ENCODE measurements at places on chromosomes 12 and 14.
A peak's percentile ranks its signal among the peaks of the same experiment; 100 is the strongest.

DNA sequence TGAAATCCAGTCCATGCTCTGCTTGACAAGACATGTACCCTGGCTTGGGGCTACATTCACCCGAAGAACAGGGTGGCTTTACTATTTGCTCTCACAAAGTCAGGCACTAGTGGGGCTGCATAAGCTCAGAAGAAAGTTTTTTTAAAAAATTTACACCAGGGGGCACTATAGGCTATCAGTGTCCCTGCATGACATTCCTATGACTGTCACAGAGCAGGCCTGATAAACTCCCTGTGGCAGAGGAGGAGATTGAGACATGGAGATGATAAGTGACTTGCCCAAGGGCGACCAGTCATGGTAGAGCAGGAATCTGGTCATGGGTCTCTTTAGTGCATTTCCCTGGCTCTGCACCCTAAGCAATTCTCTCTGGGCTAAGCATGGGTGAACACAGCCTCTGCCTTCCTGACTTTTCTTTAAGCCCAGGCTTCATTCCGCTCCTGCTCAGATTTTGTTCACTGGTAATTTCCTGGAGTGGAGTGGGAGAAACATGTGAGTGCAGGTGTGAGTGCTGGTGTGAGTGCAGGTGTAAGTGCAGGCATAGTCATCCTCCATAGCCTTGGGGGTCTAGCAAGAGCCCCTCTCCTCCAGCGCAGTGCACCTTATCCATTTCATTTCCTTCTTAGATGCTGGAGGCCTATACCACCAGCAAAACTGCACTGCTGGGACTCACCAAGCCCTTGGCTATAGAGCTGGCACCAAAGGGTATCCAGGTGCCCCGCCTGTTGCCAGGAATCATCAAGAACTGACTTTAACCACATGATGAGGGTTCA is 91.6 kb downstream of the DHRS2 start:
- peak; percentile 6 for DNase-seq

DNA sequence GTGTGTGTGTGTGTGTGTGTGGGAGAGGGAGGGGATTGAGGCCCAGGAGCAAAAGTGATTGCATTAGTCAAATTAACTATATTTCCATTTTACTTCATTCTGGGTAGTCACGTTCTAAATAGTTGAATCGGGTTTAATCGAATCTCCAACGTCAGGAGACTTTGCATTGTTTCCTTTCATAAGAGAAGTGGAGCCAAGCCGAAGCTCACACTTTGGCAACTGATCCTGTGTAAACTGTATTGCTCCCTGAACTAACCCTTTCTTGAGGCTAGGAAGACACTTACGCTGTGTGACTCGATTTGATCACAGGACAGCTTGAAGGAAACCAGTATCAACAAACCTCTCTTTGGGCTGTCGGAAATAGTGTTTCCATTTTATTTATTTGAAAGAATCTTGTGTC is 363.4 kb upstream of the ATP2B1 start:
- DNase-seq: no peak

DNA sequence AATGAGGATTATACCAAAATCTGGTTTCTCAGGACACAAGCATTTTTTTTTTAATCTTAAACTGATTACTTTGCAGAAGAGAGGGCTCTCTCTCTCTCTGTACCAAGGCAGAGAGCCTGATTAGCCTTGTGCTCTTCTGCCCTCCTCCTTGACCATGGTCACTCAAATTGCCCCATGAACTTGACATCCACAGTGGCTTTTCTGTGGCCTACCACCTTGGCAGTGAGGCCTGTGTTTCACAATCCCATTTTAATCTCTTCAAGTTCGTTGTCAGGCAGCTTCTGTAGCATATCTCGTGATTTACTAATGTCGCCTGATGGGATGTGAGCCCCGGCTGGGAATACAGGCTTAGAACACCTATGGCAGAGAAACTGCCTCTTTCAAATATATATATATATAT is 30.7 kb upstream of the PWP1 start:
- DNase-seq: no peak

GRCh38 chr14:96590190-96590864 is 88.1 kb downstream of the PAPOLA start:
- DNase-seq: no peak

DNA sequence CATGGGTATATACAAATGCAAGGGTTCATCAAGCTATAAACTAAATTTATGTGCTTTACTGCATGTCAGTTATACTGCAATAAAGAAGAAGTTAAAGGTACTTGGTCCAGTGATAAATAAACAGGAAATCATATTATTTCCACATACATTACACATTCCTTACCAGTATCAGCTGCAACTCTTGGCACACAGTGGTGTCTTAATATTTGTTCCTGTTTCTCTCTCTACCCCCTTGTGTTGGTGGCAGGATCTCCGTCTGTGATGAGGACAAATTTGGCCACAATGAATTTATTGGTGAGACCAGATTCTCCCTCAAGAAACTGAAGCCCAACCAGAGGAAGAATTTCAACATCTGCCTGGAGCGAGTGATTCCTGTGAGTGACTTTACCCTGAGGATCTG is 19.2 kb upstream of the OAS1 start:
- no peak for DNase-seq

DNA sequence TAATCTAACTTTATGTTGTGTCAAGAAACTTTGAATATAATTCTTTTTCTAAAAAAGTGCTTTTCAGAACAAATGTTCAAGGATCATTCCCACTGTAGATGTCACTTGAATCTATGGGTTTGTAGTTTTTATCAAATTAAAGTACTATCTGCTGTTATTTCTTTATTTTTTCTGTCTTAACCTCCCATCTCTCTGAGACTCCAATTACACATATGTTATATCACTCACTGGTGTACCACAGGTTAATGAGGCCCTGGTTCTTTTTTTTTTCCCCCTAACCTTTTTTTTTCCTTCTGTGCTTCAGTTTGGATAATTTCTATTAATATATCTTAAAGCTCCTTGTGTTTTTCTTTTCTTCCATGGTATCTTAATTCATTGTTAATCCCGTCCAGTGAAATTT is 279.9 kb upstream of the RGS6 start:
- no peak for DNase-seq

GRCh38 chr14:22593189-22593588 is 4.2 kb upstream of the DAD1 start:
- DNase-seq: no peak

DNA sequence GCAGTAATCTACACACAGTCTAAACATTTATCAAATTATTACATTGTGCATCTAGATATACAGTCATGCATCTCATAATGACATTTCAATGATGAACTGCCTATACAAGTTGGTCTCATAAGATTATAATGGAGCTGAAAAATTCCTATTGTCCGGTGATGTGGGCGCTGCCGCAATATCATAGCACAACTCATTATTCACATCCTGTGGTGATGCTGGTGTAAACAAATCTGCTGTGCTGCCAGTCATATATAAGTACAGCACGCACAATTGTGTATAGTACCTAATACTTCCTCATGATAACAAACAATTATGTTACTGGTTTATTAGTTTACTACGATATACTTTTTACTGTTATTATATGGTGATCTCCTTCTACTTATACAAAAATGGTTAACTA is 768.8 kb upstream of the NOVA1 start:
- no peak for DNase-seq

GRCh38 chr12:113059071-113059595 is 2.6 kb downstream of the DTX1 start:
- DNase-seq: no peak

- no peak for DNase-seq
These were observed 141.6 kb downstream of the KICS2 start for GRCh38 chr12:64080319-64081007.

Data from stromal cell of bone marrow (primary cell).